NCI-H1092 (cell line): ENCODE measurements at places on chromosomes 2 and 18.
A peak's percentile ranks its signal among the peaks of the same experiment; 100 is the strongest.

GRCh38 chr18:74252039-74252395 lies 39.7 kb downstream of the CYB5A start:
- no peak for DNase-seq

GRCh38 chr2:170685591-170685990 lies 29.5 kb upstream of the SP5 start:
- no peak for DNase-seq

GRCh38 chr2:133498662-133499585 lies 69.3 kb downstream of the NCKAP5 start:
- DNase-seq = no peak

DNA sequence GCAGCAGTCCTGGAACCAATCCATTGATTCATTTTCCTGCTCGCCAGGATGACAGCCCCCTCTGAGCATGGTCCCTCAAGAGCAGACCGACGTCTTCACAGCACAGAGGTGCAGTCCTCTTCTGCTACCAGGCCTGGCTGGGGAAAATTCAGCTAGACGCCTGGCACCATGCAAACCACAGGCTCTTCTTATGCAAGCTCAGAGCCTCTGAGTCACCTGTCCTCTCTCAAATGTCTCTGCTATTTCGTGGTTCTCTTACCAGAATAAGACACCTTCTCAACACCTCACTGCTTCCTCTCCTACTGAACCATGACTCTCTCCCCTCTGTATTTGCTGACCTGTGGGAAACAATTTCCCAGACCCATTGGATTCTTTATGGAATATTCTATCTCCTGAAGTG lies 79.8 kb upstream of the CYRIA start:
- no peak for DNase-seq

DNA sequence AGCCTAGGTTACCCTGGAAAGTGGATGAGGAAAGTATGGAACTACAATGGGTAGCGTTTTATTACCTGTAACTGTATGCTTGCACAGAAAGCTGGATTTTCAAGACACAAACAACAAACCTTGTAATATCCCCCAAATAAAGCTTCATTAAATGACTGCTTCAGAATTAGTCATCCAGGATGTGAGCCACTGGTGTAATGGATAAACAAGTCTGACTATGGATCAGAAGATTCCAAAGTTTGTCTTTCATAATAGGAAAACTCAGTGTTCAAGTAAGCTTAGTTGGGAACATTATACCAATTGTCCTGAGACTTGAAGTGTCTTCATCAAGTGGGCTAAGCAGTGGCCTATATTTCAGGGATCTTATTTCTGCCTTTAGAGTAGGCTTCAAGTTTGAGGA lies 518.8 kb downstream of the LRP1B start:
- no peak for DNase-seq

DNA sequence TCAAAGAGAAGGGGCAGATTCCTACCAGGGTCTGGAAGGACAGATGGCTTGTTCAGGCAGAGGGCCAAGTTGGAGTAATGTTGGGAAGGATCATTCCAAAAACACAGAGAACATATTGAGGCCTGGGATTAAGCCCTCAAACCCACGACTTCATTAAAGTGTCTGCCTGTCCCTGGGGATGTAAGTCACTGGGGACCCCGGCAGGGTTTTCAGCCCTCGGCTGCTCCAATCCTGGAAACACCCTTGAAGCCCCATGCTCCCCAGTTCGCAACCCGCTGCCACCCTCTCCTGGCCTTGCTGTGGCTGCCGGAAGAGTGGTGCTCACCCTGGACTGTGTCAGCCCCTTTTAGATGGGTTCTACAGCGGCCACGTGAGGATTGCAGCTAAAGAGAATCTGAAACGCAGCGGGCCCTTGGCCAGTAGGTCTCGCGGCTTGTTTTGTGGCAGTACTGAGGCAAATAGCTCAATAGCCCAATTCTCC lies 79.9 kb downstream of the EPAS1 start:
- DNase-seq = no peak

DNA sequence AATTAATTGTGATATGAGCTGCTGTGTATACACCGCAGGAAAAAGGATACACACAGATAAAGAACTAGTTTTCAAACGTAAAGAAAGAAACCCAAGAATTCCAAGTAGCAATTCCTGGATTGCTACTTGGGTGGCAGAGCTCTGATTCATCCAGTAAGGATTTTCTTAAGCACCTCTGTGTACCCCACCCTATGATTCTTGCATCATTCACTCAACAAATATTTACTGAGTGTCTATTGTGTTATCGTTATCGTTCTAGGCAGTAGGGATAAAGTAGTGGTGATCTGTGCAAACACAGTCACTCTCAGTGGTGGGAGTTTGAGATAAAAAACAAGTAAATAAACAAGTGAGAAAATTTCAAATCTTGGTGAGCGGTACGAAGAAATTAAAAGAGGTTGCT lies 4.9 kb upstream of the TMEM200C start:
- DNase-seq = no peak

GRCh38 chr2:68771211-68771751 lies 36.7 kb downstream of the ARHGAP25 start:
- no peak for DNase-seq

DNA sequence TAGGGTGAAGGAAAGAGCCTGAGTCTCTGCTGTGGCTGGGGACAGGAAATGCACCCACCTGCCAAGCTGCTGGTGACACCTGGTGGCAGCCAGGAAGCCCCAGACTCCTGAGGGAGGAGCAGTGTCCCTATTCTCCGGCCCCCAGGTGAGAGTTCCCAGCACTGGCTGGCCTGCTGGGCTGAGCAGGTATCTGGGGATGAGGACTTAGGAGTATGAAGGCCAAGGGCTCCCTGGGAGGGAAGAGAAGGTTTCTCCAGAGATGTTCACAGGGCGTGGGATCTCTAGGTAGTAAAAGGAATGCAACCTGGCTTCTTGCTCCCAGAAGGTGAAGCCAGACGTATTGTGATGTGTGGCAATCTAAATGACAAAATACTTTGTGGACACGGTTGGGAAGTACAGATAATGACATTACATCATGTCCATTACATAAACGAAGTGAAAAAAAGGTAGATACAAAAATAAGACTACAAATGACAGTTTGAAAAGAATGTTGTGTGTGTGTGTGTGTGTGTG lies 75.8 kb upstream of the SLC1A4 start:
- DNase-seq = no peak

GRCh38 chr2:143936848-143937722 lies 582.8 kb downstream of the ZEB2 start:
- peak; percentile 21 for DNase-seq

GRCh38 chr2:213353419-213353818 lies 69.2 kb downstream of the SPAG16 start:
- no peak for DNase-seq
